ENCODE measurements at places on chromosomes 4 and X.
A peak's percentile ranks its signal among the peaks of the same experiment; 100 is the strongest.

- DNase-seq: no peak
These were observed 32.5 kb upstream of the TASL start for GRCh38 chrX:30610026-30610425.

DNA sequence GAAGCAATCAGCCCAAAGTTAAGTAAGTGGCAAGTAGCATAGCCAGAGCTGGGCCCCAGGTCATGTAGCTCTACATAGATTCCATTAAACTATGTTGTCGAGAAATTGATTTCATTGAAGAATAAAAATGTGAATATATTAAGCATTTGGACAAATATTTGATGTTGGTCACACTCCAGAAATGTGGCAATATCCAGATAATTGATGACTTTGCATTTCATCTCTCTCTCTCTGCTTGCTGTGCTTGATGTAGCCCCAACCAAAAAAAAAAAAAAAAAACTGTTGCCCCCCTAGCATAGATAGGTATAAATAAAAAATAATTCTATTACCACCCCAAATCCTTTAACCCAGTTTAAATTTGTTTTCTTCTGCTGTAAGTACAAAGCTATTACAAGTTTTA lies 7.5 kb upstream of the NDST3 start:
- no peak for DNase-seq

DNA sequence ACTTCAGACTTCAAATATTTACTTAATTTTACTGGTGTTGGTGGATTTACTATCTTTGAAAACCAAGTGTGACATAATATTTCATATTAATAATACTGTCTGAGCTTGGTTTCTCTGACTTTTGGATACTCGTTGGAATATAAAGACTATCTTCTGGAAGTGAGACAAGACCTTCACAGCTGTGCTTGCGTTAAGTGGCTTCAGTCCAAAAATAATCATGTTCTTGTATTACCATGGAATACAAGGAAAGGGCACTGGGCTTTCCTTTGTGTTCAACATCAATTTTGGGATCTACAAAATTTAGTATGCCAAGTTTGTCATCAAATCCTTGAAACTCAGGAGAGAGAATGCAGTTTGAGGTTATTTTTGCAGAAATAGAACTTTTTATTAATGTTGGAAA lies 712.4 kb upstream of the LCORL start:
- peak; percentile 3 for DNase-seq

DNA sequence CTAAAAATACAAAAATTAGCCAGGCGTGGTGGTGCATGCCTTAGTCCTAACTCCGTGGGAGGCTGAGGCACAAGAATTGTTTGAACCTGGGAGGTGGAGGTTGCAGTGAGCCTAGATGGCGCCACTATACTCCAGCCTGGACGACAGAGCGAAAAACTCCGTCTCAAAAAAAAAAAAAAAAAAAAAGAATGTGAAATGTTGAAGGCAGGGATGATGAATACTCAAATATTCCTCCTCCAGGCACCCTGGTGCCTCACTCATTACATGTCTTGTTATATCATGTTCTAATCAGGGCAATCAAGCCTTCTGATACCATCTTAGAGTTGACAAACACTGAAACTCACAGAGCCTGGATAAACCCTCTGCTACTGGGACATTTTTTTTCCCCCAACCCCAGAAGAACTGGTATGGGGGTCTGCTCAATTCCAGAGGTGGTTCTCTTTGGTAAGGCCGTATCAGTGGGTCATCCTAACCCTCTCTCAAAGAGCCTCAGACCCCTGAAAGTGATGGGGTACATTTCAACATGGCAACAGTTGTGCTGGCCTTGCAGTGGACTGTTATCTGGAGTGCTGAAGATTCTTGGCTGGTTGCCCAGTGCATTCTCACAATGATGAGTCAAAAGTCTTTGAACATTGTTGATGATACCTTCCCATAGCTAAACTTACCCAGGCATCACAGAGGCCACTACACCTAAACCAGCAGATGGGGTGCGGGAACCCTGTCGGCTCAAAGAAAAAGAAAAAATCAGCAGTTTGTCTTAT lies 2.4 kb upstream of the SH3KBP1 start:
- DNase-seq: peak; percentile 64

DNA sequence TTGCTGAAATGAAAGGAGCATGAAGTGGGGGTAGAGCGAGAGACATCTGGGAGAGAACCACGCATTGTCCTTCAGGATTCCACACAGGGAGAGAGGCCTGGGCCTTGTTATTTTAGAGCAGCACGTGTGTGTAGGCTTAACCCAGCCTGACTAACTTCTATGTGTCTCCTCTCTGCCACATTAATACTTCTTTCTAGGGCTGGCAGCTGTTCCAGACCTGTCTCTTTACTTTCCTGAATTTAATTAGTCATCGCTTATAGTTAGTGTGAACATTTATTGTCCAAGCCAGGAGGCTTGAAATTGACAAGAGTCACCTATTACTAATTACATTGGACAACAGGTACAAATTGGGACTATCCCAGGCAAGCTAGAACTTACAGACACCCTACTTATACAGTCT lies 51.3 kb downstream of the SMAD1 start:
- DNase-seq: peak; percentile 4

DNA sequence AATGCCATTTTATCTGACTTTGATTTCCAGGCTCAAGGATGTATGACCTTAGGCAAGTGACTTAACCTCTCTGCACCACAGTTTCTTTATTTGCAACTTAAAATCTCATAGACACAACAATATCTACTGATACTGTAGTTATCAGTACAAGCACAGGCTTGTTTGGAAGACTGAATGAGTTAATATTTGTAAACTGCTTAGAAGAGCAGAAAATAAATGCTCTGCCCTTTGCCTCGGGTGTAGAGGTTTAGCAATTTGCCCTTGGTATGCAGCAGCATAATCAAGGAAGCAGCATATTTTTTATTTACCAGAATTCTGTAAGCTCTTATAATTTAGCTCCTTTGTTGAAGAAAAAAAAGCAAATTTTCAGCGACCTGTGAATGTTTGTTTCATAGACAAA lies 2.9 kb upstream of the CXCL1 start:
- DNase-seq: no peak

DNA sequence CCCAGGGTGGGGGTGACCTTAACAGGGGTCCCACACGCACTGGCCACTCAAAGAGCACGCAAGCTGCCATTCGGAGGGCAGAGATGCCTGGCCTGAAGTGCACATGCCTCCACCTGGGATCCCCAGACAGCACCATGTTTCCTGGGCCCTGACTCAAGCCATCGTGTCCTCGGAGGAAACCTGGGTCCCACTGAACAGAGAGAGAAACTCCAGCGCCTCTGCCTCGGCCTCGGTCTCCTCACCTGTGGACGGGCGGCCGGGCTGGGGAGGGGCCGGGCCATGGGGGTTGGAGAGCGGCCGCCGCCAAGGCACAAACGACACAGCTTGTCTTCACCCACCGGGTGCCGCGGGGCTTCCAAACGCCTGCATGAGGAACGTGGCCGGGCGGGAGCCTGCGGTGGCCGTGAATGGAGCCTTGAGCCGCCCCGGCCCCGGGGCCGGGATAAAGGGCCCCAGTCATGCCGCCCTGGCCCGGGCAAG lies 30.0 kb upstream of the FGFR3 start:
- no peak for DNase-seq

GRCh38 chr4:185405296-185405999 lies 8.8 kb downstream of the ANKRD37 start:
- DNase-seq: no peak

Data from astrocyte of the spinal cord (primary cell).